ENCODE measurements at places on chromosomes 2 and 18.
A peak's percentile ranks its signal among the peaks of the same experiment; 100 is the strongest.

GRCh38 chr18:43115076-43115921 is at the start of gene RIT2:
Gene RIT2, minus strand, starts transcription at chr18:43115685.
- no peak for DNase-seq

DNA sequence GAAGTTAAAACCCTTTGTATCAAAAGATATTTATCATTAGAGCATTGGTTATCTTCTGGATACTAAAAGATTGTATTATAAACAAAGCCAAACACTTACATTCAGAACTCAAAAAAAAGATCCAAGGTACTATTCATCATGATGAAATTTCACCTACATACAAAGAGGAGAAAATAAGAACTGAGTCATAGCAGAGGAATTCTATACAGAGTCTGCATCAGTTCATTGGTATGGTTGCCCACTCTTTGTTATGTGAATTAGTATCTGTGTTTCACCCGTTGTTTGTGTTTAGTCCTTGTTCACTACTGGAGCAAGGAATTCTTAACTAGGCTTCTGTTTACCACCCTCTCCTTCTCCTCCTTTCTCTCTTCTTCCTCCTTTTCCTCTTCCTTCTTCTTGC is 157.9 kb downstream of the LNPK start:
- peak; percentile 53 for DNase-seq

DNA sequence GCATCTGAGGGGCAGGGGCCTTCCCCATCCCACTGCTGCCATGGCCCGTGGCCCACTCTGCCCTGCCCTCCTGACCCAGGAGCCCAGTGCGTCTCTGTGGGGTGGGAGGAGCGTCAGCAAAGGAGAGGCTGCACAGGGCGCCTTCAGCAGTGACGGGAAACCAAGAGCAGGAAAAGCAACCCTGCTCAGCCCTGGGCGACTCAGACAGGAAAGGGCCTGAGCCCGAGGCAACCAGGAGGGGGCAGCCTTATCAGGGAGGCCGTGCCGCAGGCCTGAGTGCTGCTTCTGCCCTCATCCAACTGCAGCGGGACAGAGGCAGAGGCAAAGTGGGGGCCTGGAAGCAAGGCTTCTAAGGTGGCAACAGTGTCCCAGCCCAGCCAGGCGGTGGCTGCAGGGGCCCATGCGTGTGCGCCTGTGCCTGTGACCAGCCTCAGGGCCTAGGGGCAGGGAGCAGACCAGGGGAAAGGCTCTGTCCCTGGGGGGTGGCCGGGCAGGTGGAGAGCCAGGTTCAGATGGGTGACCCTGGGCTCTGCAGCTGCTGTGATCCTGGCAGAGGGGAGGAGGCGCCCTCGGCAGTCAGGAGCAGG is 23.3 kb upstream of the ALPI start:
- no peak for DNase-seq

- DNase-seq, result no peak
Observed at GRCh38 chr2:184780384-184780783, 182.1 kb downstream of the ZNF804A start.

- no peak for DNase-seq
Observed at GRCh38 chr18:9070212-9070611, 32.3 kb upstream of the NDUFV2 start.

DNA sequence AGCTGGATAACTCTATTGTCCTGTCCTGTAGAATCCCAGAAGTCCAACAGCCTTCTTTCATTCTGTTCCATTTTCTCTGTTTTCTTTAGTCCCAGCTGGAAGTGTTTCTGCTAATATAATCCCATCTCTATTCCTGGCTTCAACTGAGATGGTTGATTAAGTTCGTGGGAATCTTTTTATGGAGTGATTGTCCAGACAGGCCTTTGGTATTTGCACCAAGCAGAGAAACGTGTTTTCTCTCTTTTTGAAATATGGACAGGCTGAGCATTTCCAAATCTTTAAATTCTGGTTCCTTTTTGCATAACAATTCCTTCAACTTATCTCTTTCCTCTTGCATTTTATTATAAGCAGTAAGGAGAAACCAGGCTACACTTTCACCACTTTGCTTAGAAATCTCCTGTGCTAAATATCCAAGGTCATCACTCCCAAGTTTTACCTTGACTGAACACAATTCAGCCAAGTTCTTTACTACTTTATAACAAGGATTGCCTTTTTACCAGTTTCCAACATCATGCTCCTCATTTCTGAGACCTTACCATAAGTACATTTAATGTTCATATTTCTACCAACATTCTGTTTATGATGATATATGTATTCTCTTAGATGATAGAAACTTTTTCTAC is 108.8 kb downstream of the ZFP36L2 start:
- no peak for DNase-seq

- DNase-seq, result no peak
Observed at GRCh38 chr2:144477281-144477956, 42.5 kb downstream of the ZEB2 start.

DNA sequence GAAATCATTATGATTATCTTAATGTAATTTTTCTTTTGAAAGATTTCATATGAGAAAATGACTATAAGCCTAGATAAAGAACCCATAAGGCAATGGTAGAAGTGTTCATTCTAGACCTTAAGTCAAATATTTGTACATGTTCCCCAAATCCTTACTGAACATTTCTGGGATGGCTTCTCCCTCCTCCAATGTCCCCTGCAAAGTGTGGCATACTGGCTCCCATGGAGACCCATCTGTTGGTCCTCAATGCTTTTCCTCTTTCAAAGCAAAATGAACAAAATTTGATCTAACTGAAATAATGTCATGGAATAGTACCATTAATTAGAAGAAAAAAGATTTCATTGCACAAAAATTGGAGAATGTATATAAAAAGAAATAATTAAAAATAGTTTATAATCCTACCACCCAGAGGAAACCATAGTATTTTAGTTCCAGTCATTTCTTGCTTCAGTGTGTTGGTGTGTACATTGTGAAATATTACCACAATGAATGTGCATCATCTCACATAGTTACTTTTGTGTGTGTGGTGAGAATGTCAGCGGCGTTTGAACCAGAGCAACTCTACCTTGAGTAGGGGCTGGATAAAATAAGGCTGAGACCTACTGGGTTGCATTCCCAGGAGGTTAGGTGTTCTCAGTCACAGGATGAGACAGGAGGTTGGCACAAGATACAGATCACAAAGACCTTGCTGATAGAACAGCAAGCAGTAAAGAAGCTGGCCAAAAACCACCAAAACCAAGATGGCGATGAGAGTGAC is 181.3 kb downstream of the UXS1 start:
- no peak for DNase-seq

DNA sequence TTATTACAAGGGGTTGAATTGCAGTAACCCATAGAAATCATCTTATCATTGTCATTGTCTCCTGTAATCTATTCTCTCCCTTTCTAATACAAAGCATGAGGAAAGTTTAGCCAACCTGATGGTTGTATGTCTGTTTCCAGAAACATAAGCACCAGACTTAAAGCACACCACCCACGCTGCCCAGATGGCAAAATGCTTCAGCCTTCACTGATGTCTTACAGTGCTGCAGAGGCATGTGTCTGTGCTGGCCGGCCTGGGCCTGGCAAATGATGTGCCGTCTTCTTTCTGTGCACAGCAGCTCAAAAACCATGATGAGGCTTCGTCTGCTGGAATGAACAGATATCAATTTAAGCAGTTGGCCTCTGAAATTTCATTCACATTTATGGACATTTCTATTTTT is 443.0 kb upstream of the RGPD4 start:
- DNase-seq, result no peak

DNA sequence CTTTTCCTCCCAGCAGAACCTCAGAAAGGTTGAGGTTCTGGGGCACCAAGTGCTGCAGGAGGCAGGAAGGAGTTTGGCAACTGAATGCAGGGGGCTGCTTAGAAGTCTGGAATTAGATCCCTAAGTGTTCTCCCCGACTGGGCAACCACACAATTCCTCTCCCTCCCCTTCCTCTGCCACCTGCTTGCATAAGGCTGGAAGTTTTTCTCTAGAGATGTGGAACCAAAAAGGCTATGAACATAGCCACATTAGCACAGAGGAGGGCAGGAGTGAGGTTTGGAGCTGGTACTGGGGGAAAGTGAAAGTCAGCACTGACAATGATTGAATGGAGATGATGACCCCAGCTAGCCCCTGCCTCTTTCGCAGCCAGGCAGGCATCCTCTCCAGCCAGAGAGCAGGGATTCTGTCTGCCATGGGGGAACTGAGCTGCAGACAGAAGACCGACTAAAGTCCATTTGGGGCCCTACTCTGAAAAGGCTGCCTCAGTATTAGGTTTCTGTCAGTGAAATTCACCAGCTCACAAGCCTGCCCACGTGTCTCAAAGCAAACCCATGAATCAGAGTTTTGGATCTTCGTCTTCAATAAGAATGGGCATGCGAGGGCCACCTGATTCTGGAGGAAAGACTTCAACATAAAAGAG is 87.9 kb upstream of the ITGA6 start:
- DNase-seq, result no peak

GRCh38 chr2:219631904-219632759 is 4.7 kb downstream of the SLC4A3 start:
- no peak for DNase-seq

- DNase-seq, result no peak
Observed at GRCh38 chr18:61127714-61128467, 205.3 kb upstream of the CDH20 start.

DNA sequence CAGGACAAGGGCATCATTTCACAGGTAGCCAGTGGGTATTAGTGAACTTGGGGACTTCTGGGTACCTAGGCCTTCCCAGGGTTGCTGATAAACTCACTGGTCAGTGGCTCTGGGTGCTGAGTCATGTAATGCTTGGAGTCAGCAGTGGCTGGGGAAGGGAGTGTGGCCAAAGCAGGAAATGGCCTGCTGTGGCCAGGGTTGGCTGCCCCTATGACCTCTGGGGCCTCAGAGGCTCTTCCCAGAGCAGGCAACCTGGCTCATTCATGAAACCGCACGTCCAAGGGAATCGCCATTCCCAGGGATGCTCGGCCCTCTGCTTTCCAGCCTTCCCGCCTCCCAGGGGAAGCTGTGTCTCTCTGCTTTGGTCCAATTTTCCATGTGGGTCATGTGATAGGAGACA is 294.9 kb downstream of the DYSF start:
- peak; percentile 37 for DNase-seq

DNA sequence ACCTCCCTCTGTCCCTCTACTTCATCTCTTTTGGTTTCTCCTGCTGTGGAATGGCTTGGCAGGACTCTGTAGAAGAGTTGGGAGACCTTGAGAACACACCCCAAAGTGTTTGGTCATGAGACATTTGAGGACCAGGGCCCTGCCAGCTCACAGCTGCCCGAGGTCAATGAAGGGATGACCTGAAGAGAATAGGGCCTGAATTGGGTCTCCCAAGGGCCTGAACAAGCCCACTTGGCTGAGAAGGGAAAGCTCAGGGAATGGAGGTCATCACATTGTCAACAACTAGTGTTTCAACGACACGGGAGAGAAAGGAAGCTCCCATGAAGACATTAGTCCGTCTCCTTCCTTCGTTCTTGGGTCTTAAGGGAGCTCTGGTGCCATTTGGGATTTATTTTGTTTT is 52.8 kb downstream of the TTC32 start:
- DNase-seq, result no peak

DNA sequence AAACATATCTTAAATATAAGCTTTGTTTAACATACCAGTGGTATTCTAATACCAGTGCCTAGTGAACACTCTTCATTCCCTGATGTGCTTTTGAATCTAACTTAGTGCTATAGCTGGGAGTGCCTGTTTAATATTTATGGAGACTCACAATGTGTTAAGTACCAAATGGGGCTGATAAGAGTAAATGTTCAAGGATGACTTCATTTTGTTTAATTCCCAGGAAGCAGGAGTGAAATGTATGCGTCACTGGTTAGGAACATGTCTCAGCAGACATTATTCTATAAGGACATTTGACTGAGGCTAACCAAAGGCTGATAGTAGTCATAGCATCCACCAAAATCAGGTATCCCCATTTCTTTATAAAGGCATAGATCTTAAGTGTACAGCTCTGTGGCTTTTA is 31.7 kb upstream of the LINC00305 start:
- DNase-seq, result no peak

GRCh38 chr2:157894694-157895435 is 18.7 kb upstream of the ACVR1 start:
- peak; percentile 68 for DNase-seq

DNA sequence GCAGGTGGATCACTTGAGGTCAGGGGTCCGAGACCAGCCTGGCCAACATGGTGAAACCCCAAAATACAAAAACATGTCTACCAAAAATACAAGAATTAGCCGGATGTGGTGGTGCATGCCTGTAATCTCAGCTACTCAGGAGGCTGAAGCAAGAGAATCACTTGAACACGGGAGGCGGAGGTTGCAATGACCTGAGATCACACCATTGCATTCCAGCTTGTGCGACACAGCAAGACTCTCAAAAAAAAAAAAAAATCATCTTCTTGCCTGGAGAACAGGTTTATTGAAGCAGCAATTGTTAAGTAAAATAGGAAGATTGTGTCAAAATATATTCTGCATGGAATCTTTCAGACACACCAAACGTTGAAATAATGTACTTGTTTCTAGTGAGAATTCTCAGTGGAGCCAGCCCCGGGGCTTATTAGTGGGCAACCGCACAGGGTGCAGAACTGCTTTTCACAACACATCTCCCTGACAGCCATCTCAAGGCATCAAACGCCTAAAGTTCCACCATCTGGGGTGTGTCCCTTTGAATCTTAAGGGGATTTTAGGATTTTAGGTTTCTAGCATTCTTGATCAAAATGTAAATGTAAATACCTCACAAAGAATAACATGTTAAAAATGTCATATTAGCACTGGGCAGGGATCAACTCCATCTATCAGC is 28.6 kb upstream of the PPP4R1 start:
- DNase-seq, result no peak

GRCh38 chr2:225120186-225120585 is 77.9 kb upstream of the DOCK10 start:
- DNase-seq, result peak; percentile 15

DNA sequence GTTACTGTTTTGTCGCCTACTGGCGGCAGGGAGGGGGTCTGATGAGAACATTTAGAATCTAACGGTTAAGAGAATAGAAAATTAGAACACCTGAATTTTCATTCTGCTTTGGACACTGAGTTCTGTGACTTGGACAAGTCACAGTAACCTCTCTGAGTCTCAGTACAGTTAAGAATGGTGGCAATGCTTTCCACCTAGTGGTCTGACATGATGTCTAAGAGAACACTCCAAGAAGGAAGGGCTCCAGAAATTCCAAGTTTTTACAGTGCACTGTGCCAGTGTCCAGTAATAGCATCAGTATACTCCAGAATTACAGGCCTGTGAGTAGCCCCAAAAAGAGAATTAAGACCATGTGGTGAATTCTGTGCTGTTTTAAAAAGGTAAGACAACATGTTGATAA is 174.1 kb upstream of the ZFP36L2 start:
- DNase-seq, result no peak

- DNase-seq, result no peak
Observed at GRCh38 chr2:229226382-229226781, 44.7 kb downstream of the PID1 start.

DNA sequence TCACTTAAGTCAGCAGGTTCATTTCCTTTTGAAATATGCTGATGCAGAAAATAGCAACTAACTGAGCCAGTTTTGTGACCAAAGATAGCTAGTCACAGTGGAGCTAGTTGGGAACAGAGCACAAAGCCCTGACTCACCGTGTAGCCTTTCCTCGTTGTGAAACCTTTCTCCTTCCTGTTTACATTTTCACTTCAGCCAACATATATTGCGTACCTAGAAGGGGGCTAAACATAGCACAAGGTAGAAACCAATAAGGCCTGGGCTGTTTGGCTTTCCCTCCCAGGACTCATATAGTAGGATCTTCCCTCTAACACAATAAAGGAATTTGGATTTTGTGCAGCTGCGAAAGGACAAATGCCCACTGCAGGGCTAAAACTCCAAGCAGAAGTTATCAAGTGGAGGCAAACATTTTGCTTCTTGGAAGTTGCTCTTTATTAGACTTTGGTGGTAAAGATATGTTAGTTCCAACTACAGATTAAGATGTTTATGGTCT is 24.5 kb upstream of the LPIN2 start:
- DNase-seq, result peak; percentile 92

- peak; percentile 11 for DNase-seq
Observed at GRCh38 chr2:225512876-225513540, 113.5 kb downstream of the NYAP2 start.
